ENCODE measurements at places on chromosomes 7 and 10. TPM values are rescaled to one million over a fixed set of nuclear protein-coding genes. Genes with fewer than 3 reads are reported as not detected.

LRRC18 gene
- not detected for total RNA-seq

MRC1 gene
- 0.36 TPM for total RNA-seq

KLF14 gene
- not detected for total RNA-seq

GRCh38 chr10:131736321-131736980 is 164.4 kb upstream of the PPP2R2D start:
- no peaks in the 10 kb centered on the region for H3K36me3 ChIP-seq
- H3K27ac ChIP-seq = no peak overlapping the region
- DNase-seq = no peak
- H3K27me3 ChIP-seq = no peaks in the 10 kb centered on the region
- no peak overlapping the region for H3K4me3 ChIP-seq

GRCh38 chr10:27723436-27723835 is 22.2 kb downstream of the MKX start:
- no peaks in the 10 kb centered on the region for H3K27me3 ChIP-seq
- no peaks in the 10 kb centered on the region for H3K36me3 ChIP-seq
- peak overlapping the region; percentile 58 for H3K27ac ChIP-seq
- H3K4me1 ChIP-seq = peaks cover 42% of the 10 kb centered on the region
- peak; percentile 69 for DNase-seq

Measured in osteoblast (primary cell).